T-helper 9 cell (primary cell): ENCODE measurements at places on chromosomes 3 and 15.

DNA sequence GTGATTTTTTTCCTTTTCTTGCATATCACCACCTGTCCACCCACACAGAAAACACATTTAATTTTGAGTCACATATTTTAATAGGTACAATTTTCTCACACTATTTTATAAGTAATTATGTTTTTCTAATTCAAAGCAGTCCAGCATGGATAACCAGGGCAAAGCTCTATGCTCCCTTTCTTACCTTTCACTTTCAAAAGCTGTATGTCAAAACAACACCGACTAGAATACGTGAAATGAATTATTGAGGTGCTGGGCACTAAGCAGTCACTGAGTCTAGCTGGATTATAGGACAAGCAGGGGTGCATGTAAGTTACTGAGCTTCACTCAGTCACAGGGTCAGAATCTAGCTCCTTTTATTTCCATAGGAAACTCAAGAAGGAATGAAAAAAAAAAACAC, 60.6 kb downstream of the LSAMP start:
- DNase-seq: no peak

DNA sequence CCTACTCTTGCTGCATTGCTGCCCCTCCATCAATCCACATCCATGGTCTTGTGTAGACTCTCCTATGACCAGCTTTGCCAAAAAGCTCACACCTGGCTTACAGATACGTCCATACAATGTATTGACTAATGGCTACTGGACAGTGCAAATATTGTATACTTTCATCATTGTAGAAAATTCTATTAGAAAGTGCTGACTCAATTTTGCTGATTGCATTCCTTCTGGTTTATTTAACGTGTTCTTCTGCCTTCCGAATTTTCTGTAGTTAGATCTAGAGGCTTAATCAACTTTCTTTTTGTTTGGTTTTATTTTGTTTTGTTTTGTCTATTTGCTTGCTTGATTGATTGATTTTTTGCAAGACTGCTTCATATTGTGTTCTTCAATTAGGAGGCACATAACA, 29.8 kb upstream of the CNOT10 start:
- DNase-seq: no peak

DNA sequence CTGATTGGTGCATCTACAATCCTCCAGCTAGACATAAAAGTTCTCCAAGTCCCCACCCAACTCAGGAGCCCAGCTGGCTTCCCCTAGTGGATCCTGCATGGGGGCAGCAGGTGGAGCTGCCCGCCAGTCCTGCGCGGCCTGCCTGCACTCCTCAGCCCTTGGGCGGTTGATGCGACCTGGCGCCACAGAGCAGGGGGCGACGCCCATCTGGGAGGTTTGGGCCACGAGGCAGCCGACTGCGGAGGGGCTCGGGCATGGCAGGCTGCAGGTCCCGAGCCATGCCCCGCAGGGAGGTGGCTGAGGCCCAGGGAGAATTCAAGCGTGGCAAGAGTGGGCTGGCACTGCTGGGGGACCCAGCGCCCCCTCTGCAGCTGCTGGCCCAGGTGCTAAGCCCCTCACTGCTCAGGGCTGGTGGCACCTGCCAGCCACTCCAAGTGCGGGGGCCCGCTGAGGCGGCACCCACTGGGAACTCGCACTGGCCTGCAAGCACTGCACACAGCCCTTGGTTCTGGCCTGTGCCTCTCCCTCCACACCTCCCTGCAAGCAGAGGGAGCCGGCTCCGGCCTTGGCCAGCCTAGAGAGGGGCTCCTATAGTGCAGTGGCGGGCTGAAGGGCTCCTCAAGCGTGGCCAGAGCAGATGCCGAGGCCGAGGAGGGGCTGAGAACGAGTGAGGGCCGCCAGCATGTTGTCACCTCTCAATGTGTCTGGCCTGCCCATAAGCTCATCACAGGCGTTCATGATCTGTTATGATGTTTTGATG, 30.1 kb downstream of the COL6A6 start:
- DNase-seq: no peak

- peak; percentile 64 for DNase-seq
Observed at GRCh38 chr15:79184465-79184892, 93.9 kb upstream of the RASGRF1 start.

- no peak for DNase-seq
Observed at GRCh38 chr15:80502782-80503181, 98.6 kb downstream of the ARNT2 start.

DNA sequence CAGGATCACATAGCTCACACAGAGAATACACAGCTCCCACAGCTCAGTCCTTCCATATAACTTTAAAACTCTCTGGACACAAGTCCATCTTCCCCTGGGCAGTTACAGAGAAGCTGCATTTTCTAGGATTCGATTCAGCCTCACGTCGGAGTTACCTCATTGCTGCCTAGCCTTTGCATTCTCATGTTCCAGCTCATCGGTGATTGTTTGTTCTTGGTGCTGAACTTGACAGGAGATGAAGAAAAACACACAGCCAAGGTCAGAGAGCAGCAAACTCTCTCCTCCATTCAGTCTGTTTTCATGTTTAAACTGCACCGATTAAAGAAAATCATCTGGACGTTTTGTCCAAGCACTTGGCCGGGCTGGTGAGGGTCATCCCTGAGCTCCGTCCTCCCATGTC, 375.5 kb upstream of the CFAP20DC start:
- no peak for DNase-seq

DNA sequence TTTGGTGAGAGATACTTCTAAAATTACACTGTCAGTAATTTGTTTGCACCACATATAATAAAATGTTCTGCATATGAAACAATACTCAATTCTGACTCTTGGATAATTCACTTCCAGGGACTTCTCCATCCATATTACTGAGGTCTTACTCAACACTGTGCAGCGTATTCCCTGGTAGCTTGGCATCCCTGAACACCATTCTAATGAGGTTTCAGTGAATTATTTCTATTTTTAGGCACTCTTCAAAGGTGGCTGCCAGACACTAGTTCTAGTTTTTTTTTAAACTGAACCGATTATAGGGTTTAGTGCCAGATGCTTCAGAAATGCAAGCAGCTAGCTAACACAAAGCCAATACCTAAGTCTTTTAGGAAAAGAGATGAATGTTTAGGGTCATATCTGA, 283.3 kb downstream of the FEZF2 start:
- DNase-seq: no peak

GRCh38 chr3:72615776-72616175, 232.5 kb downstream of the SHQ1 start:
- no peak for DNase-seq

GRCh38 chr3:42749753-42750231, 23.3 kb downstream of the CCDC13 start:
- no peak for DNase-seq
